ENCODE measurements at places on chromosomes 1 and 21. TPM values are rescaled to one million over a fixed set of nuclear protein-coding genes. Genes with fewer than 3 reads are reported as not detected.

DNA sequence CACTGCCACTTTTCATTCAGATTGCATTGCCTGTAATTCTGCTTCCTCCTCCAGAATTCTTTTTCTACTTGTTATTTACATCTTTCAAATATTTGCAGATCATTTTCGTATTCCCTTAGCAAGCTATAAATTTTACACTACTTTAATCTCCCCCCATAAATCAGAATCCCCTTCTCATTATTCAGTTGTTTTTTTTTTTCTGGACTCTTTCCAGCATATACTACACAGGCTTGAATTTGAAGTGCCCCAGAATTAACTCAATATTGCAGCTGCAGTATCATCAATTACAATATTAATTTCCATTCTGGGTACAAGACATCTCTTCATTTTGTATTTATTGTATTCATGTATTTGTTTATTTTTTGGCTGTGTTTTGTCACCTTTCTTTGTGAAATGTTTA is 1494.3 kb downstream of the AMY1C start:
- no peaks in the 10 kb centered on the region for H3K27me3 ChIP-seq
- H3K4me1 ChIP-seq, result no peaks in the 10 kb centered on the region
- no peaks in the 10 kb centered on the region for H3K36me3 ChIP-seq
- no peak overlapping the region for H3K27ac ChIP-seq

DNA sequence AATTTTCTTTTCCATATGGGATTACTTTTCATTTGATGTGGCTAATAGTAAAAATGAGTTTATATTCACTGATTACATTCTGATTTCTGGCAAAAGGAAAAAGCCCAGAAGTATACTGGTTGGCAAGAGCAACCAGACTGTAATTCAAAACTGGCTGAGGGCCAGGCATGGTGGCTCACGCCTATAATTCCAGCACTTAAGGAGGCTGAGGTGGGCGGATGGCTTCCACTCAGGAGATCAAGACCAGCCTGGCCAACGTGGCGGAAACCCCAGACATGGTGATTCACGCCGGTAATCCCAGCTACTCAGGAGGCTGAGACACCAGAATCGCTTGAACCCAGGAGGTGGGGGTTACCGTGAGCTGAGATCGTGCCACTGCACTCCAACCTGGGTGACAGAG is 14.5 kb downstream of the SYT11 start:
- peak; percentile 32 for DNase-seq
- no peaks in the 10 kb centered on the region for H3K36me3 ChIP-seq
- H3K27ac ChIP-seq, result no peak overlapping the region
- H3K27me3 ChIP-seq, result no peaks in the 10 kb centered on the region
- H3K4me1 ChIP-seq, result no peaks in the 10 kb centered on the region
- no peak overlapping the region for H3K4me3 ChIP-seq

DNA sequence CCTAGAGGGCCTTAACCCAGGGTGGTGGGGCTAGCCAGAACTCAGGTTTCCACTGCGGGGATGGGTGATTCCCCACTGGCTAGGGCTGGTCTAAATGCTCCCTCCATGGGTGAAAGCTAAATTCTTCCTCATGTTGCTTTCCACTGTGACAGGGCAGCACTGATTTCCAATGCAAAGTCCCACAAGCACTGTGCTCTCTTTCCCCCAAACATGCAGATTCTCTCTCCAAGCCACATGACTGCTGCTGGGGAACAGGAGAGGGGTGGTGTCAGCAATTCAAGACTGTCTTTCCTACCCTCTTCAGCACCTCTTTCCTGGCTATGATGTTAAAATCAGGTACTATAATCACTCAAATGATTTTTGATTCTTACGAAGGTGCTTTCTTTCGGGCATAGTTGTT is 215.5 kb downstream of the RWDD3 start:
- no peaks in the 10 kb centered on the region for H3K27me3 ChIP-seq
- peaks cover 11% of the 10 kb centered on the region for H3K4me1 ChIP-seq
- no peaks in the 10 kb centered on the region for H3K36me3 ChIP-seq
- no peak overlapping the region for H3K27ac ChIP-seq

Gene FCGR2B
- not detected for total RNA-seq

Gene PDE9A
- total RNA-seq, result 9.3 TPM

Gene MYBPH
- total RNA-seq, result 1.4 TPM

Gene DYNLT5
- 13.2 TPM for total RNA-seq
